T-helper 2 cell (primary cell): ENCODE measurements at places on chromosomes 2 and 18.
A peak's percentile ranks its signal among the peaks of the same experiment; 100 is the strongest.

DNA sequence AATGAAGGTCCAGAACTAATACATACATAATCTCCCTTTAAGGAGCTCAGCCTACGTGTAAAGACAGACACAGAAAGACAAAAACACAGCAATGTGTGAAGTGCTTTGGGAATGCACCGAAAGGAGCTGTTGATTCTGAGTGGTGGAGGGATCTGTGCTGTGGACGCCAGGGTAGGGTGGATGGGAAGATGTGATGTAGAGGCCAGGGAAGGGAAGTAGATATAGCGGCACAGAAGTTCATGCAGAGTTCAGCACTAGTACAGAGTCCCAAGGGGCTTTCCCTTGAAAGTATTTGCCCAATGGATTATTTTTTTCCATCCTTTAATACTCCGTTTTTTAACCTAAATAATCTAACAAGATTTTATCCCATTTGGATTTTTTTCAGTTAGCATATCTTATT, 32.1 kb upstream of the DOCK10 start:
- no peak for DNase-seq

GRCh38 chr2:210366675-210367080, 51.7 kb upstream of the MYL1 start:
- no peak for DNase-seq

GRCh38 chr2:133362061-133362476, 206.2 kb downstream of the NCKAP5 start:
- no peak for DNase-seq

DNA sequence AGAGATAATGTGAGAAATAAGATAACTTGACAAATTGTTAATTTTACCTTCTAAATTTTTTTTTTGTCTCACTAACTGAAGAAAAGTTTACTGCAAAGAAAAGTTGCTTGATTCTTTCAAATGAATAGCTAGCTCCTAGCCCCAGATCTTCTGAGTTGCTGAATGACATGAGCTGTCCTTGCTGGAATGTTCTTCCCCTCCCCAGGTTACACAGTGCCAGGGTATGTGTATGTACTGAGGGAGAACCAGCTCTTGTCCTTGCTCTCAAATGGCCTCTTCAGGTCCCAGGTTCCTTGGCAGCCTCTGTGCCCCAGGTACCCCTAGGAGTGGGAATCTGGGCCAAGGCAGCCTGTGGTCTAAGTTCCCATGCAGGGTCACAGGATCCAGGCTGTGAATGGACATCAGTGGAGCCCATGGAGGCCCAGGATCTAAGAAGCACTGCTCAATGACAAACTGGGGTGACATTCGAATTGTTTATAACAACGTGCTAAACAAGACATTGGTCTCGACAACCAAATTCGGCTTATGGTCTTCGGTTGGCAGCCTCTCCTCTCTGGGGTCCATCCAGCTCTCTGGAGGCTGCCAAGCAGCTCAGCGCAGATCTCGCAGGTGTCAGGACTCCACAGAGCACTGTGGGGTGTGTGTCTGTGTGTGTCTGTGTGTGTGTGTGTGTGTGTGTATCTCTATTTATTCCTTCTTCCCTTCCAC, 17.1 kb upstream of the INO80C start:
- no peak for DNase-seq

DNA sequence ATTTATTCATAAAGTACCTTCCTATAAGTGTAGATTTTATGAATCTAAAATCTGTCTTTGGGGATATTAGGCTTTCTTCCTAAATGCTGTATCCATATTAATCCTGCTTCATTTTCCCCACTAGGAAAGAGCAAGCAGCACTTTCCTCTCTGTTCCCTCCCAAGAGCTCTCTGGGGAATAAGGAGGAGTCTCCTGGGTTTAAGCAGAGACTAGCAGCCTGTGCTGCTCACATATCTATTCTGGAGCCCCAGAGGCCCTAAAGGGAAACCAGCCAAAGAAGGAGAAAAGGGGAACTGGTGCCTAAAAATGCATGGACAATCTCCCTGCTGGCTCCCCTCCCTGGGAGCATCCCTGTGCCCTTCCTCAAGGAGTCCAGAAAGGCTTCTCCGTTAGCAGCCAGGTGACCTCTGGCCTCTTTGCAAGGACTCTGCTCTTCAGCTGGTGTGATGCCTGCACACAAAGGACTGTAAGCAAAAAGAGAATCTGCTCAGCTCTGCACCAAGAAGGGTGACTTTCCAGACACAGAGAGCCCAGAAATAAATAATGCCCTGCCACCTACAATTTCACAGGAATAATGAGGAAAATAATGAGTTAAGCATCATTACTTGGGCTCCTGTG, 270.6 kb downstream of the SS18 start:
- DNase-seq = no peak

DNA sequence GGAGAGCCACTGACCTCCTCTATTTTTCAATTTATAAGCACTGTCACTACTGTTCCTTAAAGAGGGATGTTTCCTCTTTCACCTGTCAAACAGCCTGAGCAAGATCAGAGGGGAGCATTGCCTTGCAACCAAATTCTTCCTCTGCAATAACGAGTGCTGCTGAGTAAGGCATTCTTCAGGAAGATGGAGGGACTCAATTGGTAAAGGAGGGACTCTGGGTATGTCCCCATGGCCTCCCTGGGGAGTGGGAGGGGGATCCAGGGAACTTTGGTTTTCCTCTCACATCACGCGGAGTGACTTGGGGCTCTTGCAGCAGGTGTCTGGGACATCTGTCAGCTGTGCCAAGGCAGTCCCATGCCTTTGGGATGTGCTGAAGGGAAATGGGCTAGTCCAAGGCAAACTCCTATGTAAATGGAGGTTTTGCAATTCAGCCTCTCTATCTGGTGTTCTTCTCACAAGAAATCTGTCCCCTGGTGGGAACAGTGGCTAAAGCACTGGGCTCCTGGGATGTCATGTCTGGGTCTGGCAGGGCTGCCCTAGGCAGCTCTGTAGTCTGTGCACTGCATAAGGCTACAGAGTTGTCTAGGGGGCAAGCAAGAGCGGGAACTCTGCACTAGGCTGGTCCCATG, 14.4 kb upstream of the HES6 start:
- DNase-seq = no peak

- DNase-seq = no peak
Observed at GRCh38 chr2:106705877-106706276, 180.1 kb downstream of the ST6GAL2 start.

GRCh38 chr18:66553824-66554223, 50.1 kb downstream of the CDH19 start:
- no peak for DNase-seq

DNA sequence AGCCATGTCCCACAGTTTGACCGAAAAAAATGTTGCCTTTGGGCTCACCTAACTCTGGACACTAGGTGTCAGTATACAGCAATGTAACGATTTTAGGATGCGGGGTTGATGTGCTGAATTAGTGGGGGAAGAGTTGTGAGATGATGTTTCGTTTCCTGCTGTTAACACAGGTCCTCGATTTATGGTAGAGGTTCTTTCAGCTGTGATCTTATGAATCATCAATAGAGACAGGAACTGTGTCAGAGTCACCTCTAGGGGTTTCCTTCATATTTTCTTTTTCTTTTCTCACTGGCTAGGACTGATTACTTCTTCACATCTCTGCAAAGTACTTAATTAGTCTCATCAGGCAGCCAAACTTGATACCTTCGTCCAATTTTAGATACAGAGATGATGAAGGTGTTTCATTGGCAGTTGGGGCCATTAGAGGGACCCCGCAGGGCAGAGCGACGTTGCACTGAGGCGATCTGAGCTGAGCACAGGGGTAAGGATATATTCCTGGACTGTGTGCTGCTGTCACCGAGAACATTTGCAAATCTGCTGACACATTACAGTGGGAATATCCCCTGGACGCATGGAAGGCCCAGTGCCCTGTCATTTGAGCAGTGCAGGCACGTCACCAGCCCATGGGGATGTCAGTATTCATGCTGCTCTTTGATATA, 10.2 kb upstream of the MMADHC start:
- DNase-seq = peak; percentile 9

DNA sequence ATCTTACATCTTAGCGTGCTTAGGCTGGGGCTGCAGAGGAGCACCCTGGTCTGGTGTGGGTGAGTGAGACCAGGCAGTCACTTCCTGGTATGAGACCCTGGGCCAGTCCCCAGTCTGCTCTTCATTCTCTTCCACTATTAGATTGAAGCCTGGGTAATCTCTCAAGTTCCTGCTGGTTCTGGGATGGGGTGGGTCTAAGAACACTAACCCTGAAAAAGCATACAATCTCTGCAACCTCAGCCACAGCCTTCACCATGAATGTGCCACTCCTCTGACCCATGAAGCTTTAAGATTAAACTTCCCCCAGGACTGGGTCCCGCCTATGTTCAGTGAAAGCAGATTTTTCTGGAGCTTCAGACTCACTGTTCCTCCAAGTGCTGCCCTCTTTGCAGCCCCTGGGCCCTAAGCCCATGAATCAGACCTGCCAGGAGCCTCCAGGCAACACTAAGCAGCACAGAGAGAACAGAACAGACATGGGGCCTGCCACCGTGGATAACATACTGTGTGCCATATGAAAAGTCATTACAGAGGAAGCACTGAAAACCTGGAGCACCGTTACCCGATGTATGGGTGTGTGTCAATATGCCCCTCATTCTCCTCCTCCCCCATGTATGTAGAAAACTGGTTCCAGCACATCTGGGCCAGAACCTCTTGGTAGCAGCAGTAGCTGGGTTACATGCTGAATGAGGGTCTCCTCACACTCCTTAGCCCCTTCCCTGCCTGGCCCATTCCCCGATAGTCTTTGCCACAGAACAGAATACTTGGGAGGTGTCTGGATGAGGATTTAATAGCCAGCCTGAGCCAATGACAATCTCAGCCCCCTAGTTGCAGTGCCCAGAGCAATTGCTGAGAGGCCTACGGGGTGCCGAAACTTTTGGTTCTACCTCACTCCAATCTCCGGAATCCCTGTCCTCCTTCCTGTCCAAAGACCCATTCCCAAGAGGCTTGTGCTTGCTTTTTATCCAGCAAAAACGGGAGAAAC, 2.7 kb upstream of the SIX2 start:
- no peak for DNase-seq

- DNase-seq = no peak
Observed at GRCh38 chr18:27860011-27860410, 316.9 kb downstream of the CDH2 start.

- no peak for DNase-seq
Observed at GRCh38 chr2:11858883-11859282, 112.5 kb downstream of the LPIN1 start.

DNA sequence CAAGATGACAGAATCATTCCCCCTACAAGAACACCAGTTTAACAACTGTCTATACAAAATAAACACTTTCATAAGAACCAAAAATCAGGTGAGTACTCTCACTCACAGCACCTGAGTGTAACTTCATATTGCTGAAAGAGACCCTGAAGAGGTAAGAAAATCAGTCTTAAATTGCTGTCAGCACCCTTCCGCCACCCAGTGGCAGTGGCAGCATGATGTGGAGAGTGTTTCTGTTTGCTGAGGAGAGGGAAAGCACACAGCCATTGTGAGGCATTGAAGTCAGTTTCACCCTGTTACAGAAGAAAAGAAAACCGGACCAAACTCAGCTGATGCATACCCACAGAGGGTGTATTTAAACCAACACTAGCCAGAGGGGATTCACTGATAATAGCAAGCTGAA, 1240.8 kb upstream of the CRIM1 start:
- no peak for DNase-seq

GRCh38 chr2:215542690-215543089, 106.8 kb upstream of the FN1 start:
- DNase-seq = no peak

GRCh38 chr2:34849827-34850226, 1250.7 kb upstream of the FAM98A start:
- DNase-seq = no peak

GRCh38 chr2:101380376-101380775, 6.9 kb downstream of the CREG2 start:
- DNase-seq = no peak

GRCh38 chr2:24885221-24886125, 34.6 kb downstream of the ADCY3 start:
- no peak for DNase-seq

GRCh38 chr2:129775952-129776653, 203.4 kb upstream of the RAB6C start:
- DNase-seq = no peak

DNA sequence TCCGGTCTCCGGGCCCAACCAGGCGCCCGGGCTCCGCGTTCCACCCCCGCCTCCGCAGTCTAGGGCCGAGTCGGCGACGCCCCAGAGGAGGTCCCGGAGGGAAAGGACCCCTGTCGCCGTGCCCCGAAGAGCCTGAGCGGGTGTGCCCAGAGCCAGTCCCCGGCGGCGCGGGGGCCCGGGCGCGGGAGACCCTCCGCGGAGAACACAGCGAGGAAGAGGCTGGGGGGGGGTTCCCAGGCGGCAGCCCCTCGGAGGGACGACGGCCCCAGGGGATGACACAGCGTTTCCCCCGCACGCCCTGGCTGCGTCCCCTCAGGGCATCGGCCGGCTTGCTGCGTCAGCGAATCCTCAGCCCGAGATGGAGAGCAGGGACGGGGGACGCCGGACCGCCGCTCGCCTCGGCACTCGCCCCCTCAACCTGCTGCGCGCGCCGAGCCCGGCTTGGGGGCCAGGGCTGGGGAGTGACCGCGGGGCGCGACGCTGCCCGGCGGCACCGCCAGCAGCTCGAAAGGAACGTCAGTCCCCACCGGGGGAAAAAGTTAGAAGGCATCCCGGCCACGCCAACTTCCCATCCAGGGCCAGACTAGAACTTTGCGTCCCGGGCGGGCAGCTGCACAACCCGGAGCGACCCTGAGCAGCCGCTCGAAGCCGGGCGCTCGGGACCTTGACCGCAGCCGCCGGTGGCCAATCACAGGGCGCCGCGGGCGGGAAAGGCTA, 711 bp downstream of the SFXN5 start:
- no peak for DNase-seq

DNA sequence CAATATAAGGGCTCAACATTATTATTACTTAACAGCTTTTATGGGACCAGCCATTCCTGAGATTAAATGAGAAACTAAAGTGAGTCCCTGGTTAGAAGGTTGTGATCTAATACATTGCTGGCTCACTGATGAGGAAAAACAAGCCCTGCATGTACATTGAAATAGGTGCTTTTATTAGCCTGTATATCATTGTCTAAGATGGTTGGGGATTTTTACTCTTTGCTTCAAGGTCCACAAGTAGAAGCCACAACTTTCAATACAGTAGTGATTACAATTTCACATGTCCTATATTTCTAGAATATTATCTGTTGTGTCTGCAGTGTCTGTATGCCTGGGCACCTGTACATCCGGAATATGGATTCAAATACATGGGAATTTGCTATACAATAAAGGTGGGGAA, 104.1 kb upstream of the FZD5 start:
- no peak for DNase-seq

- DNase-seq = no peak
Observed at GRCh38 chr2:86357392-86357963, 20.1 kb upstream of the REEP1 start.

GRCh38 chr2:16026816-16027501, 86.6 kb downstream of the MYCN start:
- no peak for DNase-seq
